ENCODE measurements at places on chromosomes 1 and 21.

GRCh38 chr1:32622806-32623681 is 27.3 kb downstream of the ZBTB8OS start:
- DNase-seq, result no peak

DNA sequence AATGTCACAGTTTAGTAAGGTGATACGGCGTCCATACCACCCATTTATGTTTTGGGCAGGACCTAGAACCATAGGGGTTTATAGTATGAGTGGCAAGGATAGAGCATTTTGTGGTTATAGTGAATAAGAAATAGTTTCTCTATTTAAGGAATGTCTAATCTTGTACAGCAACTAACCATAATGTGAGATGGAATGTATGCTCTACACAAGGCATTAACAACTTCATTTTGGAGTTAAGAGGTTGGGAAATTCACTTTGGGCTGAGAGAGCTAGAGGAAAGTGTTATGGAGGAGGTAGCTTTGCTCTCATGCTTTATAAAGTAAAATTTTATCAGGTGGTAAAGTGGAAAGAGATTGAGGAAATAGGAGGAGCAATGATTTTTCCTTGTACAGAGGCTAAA is 3.0 kb upstream of the MCL1 start:
- no peak for DNase-seq

GRCh38 chr1:42183210-42183956 is 18.8 kb upstream of the GUCA2A start:
- DNase-seq, result no peak

- no peak for DNase-seq
Observed at GRCh38 chr1:67097305-67097704, 37.5 kb downstream of the C1orf141 start.

DNA sequence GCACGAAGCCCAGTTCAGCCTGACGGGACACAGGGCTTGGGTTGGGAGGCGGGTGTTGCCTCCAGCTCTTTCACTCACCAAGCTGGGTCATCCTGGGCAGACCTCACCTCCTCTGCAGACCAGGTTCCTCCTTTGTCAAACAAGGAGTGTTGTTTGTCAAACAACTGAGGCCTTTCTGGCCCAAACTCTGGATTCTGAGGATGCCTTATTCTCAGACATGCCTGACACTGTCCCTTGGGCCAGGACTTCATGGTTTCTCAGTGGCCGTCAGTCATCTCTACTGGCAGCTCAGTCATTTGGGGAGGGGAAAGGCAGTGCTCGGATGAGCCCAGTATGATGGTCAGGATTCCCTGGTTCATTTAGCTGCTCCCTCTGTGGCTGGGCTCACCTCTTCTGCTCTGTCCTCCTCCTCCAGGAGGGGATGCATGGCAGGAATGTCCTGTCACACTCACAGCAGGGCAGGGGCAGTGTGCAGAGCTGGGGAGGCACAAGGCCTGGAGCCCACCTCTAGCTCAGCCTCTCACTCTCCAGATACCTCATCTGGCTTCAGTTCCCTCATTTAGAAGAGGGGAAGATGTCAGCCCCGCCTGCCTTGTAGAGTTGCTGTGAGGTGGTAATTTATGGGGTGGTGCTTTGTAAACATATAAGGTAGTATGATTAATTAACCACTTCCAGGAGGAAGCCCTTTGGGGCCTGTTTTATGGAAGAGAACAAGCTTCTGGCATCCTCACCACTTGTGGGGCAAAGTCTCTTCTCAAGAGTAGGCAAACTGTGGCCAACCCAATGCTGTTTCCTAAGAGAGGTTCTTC is 20.6 kb downstream of the SLC2A1 start:
- no peak for DNase-seq
